Frontal cortex (tissue), 4 donors: ENCODE measurements at places on chromosomes 6 and 20. TPM values are rescaled to one million over a fixed set of nuclear protein-coding genes. Genes with fewer than 3 reads are reported as not detected.

GRCh38 chr20:2740702-2741101, 48.1 kb downstream of the EBF4 start:
- DNase-seq, result no peak

- DNase-seq, result no peak
Measured at GRCh38 chr20:9955646-9956045, 79.1 kb upstream of the ANKEF1 start.

DNA sequence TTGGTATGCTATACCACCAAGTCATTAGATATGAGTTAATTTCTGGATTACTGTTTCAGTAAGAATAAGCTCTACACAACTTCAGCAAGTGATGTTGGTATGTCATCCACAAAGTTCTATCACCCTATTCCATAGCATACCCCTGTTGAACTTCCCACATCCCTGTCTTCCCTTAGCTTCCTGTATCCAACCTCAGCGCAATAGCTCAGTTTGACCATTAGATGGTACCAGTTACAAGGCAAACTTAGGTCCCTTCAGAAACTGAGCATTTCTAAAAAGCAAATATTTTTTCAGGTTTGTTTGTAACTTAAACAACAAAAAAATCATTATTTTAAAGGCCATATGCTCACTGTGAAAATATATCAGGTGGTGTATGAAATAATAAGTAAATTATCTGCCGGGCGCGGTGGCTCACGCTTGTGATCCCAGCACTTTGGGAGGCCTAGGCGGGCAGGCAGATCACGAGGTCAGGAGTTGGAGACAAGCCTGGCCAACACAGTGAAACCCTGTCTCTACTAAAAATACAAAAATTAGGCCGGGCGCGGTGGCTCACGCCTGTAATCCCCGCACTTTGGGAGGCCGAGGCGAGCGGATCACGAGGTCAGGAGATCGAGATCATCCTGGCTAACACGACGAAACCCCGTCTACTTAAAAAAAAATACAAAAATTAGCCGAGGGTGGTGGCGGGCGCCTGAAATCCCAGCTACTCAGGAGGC, 8.8 kb upstream of the MOG start:
- no peak for DNase-seq

- DNase-seq, result no peak
Measured at GRCh38 chr20:62886709-62887058, 25.1 kb upstream of the TCFL5 start.

DNA sequence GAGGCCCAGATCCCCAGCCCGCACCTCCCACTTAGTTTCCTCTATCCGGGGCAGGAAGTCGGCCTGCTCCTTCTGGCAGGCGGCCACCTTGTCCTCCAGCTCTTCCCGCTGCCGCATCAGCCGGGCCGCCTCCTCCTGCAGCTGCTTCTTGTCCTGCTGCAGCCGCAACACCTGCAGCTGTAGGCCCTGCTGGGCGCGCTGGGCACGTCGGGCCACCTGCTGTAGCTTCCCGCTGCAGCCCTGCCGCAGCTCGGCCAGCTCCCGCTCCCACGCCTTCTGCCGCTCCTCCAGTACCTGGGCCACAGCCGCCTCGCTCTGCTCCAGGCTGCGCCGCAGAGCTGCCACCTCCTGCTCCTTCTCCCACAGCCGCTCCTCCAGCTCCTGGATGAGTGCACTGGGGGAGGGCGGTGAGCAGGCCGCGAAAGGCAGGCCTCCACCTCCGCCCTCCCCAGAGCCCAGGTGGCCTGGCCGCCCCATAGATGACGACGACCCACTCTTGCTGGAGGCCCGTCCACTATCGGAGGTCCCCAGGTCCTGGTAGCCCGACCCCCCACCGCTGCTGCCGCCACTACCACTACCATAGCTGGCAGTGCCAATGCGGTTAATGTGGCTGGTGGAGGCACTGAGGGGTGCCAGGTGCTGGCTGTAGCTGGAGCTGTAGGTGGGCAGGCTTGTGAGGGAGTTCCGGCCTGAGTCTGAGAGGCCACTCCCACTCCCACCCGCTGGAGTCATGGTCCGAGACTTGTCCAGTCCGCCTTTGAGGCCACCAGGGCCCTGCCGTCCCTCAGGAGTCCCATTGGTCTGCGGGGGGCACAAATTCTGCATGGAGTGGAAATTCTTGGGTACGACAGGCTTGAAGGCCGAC, 6.0 kb upstream of the FASTKD5 start:
- peak; percentile 54 for DNase-seq

- DNase-seq, result peak; percentile 72
Measured at GRCh38 chr20:45347936-45348778, at the start of gene SDC4. Gene SDC4, minus strand, starts transcription at chr20:45348424. Its CDS starts 40 bp downstream, at chr20:45348384.

DNA sequence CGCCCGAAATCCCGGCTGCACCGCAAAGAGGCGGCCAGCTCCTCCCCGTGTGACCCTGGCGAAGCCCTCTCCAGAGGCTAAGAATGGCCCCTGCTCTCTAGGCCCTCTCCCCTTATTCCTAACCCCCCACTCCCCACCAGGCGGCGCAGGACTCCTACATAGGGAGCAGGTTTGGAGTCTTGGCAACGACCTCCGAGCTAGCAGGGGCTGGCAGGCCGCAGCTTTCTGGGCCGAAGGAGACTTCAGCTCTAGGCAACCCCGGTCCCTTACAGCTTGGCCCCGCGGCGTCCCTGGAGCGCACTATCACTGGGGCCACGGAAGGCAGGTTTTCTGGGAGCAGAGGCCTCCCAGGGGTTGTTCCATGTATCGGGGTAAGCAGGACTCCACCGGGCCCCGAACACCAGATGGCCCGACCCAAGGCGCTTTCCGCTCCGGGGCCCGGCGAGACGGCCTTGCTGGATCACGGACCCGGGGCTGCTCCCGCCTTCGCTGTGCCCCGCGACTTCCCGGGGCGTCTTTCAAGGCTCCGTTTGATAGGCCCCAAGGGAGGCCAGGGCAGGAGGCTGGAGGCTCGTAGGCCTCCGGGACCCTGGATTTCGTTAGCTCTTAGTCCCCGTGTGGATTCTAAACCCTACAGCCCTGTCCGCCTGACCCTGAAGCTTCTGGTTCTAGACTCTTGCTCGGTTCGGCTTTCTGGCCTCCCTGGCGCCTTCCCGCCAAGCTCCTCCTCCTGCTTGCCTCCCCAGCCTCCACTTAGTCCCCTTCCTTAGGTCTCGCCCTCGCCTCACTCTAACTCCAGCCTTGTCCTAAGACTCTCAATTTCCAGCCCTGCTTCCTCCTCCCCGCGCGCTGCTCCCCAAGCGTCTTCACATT, 1.9 kb downstream of the SLC32A1 start:
- DNase-seq, result no peak

TBX18 gene
- total RNA-seq, result 6.5 TPM

WFDC10B gene
- not detected for total RNA-seq
